ENCODE measurements at places on chromosomes 2 and 18.

DNA sequence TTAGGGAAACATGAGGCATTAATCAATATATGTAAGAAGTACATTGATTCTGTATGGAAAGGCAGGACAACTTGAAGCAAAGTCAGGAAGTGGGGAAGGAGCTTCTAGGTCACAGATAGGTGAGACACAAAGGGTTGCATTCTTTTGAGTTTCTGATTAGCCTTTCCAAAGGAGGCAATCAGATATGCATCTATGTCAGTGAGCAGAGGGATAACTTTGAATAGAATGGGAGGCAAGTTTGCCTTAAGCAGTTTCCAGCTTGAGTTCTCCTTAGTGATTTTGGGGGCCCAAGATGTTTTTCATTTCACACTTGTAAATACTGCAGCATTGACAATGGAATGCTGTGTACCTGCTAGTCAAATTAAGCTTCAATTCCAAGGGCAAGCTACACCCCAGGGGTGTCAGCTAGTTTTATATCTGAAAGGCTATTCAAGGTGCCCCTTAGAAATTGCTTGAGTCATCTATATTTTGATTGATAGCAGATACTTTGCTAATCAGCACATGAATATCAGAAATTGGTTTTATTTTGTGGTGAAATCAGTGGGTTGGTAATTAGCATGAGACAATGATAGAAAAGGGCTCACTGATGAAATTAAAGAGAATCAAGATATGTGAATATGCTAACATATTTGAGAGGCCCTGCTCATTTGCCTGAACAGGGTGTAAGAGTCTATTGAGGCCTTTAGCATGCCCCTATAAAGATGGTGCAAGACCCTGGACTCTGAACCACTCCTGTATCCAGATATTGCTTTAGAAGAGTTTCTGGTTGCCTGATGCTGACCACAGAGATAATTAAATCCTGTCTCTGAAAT lies 131.5 kb downstream of the TMEM17 start:
- no peak for DNase-seq

DNA sequence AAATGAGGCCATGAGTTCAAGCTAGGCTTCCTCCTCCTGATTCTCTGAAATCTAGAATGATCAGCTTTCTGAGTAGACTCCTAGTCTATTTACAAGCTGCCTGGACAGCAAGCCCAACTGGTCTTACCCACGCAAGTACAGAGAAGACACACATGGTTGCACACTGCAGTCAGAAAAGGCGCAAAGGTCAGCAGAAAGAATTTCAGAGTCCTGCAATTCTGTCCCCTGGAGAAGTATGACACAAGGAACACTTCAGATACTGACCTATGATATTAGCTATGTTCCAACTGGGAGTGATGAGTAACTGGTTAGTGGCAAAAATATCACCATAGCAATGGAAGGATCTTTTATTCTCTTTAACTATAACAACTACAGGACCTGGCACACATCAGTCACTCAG lies 336.1 kb upstream of the PKDCC start:
- DNase-seq = no peak

- no peak for DNase-seq
Observed at GRCh38 chr2:107064750-107065149, 178.8 kb upstream of the ST6GAL2 start.

GRCh38 chr2:45085487-45085886 lies 76.2 kb upstream of the SIX2 start:
- no peak for DNase-seq

DNA sequence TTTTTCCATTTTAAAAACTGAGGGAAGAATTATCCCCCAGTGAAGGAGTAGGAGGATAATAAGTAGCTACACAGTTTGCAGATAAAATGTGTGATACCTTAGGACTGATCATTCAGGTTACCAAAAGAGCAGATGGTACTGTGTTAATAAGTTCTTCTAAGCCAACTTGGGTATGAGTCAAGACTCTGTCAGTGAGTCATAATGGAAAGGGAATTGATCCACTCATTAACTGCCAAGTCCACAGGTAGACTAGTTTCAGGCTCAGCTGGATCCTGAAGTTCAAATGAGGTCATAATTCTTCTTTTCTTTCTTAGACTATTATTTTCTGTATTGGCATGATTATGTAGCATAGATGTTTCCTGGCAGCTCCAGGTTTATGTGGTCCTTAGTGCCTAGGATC lies 142.4 kb upstream of the ALPP start:
- DNase-seq = no peak

DNA sequence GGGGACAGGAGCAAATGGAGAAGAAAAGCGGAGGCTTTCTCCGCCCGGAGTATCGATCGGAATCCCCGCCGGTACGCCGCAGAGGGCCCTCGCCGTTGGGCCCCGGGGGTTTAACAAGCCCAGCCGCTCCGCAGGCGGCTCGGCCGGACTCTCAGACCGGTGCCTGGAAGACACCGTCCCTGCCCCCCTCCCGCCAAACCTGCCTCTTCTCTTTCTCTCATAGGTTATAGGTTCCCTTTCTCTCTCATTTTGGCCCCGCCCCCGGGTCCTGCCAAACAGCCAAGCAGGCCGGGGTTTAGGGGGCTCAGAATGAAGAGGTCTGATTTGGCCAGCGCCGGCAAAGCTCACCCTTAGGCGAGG lies 4.4 kb downstream of the ONECUT2 start:
- DNase-seq = no peak

- no peak for DNase-seq
Observed at GRCh38 chr18:49656073-49656692, 94.3 kb downstream of the LIPG start.

- DNase-seq = no peak
Observed at GRCh38 chr18:44556296-44556695, 124.4 kb upstream of the SETBP1 start.

DNA sequence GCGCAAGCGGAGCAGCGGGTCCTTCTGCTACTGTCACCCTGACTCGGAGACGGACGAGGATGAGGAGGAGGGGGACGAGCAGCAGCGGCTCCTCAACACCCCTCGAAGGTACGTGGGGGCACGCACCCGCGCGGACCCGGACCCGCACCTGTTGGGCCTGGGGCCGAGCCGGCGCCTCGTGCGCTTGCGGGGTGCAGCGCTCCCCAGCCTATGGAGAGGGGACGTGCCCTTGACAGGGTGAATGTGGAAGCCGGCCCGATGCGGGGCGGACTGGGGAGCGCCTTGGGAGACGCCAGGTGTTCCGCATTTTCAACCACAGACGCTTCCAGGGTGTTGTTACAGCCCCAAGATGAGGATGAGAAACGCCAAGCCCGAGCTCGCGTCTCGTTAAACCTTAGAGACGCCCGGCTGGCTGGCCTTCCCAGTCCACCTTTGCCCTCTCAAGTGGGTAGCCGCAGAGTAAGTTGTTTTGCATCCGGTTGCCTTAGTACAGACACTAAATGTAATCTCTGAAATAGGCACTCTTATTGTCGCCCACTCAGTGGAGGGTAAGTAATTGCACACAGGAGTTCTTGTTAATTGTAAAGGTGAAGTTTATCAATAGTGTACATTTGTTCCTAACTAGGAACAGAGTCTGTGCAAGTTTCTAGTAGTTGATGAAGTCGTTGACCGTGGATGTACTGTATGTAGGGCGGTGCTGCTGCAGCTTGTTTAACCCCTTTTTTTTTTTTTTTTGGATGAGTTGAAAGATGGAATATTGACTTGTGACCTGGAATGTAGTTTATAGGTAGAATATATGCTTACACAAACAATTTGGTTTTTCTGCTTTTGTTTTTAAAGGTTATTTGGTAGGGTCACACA lies 815 bp downstream of the GMCL1 start:
- DNase-seq = no peak

- no peak for DNase-seq
Observed at GRCh38 chr2:196601430-196602306, 37.8 kb upstream of the CCDC150 start.

GRCh38 chr18:71986351-71987050 lies 557.6 kb downstream of the CBLN2 start:
- no peak for DNase-seq

DNA sequence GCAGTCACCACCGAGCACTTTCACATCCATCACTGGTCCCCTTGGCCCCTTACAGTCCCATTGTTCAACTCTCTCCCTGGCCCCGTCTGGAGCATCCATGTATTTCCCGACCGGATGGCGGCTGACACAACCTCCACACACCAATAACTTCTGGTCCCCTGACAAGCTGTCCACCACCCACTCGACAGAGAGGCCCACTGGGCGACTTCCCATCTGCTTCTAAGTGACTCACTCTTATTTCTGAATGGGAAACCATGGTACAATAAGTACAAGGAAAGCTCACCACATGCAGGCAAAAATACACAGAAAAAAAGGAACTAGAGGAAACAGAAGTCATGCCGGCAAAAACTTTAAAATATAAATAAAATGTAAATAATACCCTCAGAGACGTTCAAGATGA lies 82.9 kb upstream of the RAB12 start:
- DNase-seq = no peak

GRCh38 chr2:230735884-230736283 lies 23.2 kb downstream of the CAB39 start:
- DNase-seq = no peak

DNA sequence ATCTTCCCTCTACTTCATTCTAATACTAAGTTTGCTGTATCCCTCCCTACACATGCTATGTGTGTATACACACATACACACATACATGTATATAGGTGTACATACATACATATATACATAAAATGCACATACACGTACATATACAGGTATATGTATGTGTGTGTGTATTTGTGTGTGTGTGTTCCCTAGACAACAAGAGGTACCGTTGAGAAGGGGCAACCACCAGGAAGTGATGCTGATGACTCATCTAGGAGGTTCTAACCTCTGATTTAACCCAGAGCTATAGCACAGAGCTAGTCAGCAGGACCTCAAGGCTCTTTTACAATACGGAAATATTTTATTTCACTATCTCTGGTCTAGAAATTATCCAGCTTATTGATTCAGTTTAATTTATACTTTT lies 139.2 kb downstream of the LAMA3 start:
- no peak for DNase-seq

GRCh38 chr2:226123300-226123699 lies 676.3 kb downstream of the IRS1 start:
- DNase-seq = no peak

GRCh38 chr2:233081232-233081730 lies 21.1 kb downstream of the INPP5D start:
- DNase-seq = no peak

DNA sequence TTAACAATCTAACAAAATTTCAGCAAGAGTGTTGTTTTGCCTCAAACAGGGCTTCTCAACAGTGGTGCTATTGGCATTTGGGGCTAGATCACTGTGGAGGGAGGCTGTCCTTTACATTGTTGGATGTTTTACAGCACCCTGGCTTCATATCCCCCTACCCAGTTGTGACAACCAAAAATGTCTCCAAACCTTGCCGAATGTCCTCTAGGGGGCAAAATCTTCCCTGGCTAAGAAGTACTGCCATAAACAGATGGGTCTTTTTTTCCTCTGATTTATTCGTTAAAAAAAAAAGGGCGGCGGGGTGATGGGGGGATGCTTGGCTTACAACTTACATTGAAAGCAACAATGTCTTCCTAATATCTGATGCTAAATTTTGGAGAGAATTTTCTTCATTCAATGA lies 207.6 kb upstream of the CCDC150 start:
- no peak for DNase-seq

- no peak for DNase-seq
Observed at GRCh38 chr2:158725441-158725891, 69.7 kb upstream of the DAPL1 start.

GRCh38 chr2:166627893-166628292 lies 133.8 kb upstream of the SCN7A start:
- no peak for DNase-seq

GRCh38 chr2:236583621-236584203 lies 14.1 kb downstream of the ACKR3 start:
- DNase-seq = no peak

DNA sequence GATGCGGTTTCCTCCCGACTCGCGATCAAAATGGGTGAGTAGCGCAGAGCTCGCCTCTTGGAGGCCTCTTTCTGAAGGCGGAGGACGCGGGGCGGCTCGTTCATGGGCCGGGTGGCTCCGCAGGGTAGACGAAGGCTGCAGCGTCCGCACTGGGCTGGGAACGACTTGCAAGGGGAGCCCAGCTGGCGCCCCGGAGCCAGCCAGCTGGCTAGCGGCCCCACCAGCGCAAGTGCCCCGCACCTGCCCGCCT lies 328 bp upstream of the PASK start:
- no peak for DNase-seq

DNA sequence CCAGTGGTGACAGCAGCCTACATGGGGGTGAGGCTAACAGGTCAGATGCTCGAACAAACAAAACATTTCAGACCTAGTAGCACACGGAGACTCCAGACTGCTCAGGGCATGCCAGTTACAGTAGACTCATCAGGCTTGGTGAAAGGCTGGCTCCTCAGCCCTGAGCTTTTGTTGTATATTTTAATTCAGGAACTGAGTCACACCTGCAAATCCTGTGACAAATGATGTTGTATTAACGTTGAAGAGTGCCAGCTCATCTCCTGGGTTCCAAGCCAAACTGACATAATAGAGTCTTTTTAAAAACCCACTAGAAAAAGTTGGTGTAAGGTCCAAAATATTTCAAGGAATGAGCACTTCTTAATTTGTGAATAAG lies 65.3 kb downstream of the C1D start:
- DNase-seq = no peak

- no peak for DNase-seq
Observed at GRCh38 chr2:3121601-3122000, 256.0 kb downstream of the EIPR1 start.

GRCh38 chr18:63878343-63878742 lies 9.2 kb upstream of the SERPINB2 start:
- DNase-seq = no peak

DNA sequence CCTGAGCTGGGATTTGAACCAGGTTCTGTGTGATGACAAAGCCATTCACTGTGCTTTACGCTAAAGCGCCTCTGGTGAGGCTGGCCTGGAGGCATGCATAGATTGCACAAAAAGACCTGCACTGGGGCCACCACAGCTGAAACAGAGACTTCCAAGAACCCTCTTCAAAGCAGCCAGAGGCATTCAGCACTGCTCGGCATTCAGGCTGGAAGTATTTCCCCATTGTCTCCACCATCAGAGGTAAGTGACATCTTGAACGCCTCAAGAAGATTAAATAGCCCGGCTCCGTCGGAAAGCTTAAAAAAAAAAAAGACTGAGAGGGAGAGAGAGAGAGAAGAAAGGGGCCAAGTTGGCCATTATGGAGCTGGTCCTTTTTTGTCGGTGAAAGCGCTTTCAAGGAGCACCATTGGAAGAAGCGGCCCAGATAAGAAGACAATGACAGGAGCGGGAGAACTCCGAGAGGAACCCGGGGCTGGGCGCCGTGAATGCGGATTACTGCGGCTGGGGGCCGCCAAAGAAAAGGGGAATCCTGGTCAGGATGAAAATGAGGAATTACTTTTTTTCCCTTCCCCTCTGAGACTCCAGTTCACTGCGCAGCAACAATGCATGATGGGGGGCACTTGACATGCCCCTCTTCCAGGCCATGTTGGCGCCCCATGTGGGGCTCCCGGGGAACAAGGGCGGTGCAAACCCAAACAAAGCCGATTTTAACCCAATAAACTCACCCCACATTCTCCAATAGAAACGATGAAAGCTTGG lies 228.3 kb downstream of the MYCN start:
- DNase-seq = no peak

All from D721Med (cell line).